ENCODE measurements at places on chromosomes 11 and 22.

GRCh38 chr22:49609207-49609876, 218.3 kb downstream of the BRD1 start:
- H3K27ac ChIP-seq = no peak overlapping the region
- H3K4me1 ChIP-seq = no peaks in the 10 kb centered on the region
- no peak for DNase-seq
- no peaks in the 10 kb centered on the region for H3K27me3 ChIP-seq
- H3K4me3 ChIP-seq = no peak overlapping the region
- H3K36me3 ChIP-seq = peaks cover 7% of the 10 kb centered on the region

DNA sequence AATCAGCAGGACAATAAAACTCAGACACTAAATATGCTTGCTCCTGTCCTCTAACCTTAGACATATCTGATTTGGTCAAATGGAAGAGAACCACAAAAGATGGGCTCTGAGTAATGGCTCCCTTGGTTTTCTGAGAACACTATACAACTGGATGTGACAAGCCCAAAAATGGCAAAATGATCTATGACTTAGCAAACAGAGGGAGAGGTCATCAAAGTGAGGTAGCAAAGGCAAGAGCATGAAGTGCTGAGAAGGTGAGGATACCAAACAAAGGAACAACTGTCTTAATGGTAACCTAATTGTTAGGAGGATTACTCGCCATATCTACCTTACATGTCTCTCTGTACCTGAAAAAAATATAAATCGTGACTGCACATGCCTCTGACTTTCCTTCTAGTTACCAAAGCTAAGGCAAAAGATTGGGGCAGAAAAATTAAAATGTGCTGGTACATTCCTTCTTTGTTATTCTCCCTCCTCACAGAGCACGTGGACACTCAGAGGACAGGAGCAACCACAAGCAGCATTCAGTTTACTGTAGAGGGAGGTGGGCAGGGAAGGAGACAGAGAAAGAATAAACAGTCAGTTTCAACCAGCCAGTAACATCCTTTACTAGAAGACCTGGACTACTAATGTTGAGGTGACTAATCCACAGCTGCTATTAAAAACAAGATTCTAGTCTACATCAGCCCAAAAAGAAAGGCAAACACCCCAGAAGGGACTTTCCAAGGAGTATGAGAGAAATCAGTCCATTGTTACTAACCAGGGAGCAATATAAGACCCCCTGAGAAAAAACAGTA, 88.8 kb downstream of the AMBRA1 start:
- peaks cover 1% of the 10 kb centered on the region for H3K4me1 ChIP-seq
- peak overlapping the region; percentile 63 for H3K27ac ChIP-seq
- H3K36me3 ChIP-seq = peaks cover 27% of the 10 kb centered on the region
- no peaks in the 10 kb centered on the region for H3K27me3 ChIP-seq

GRCh38 chr11:86390487-86390886, 15.8 kb downstream of the CCDC81 start:
- no peak overlapping the region for H3K27ac ChIP-seq
- H3K4me1 ChIP-seq = no peaks in the 10 kb centered on the region
- H3K4me3 ChIP-seq = no peak overlapping the region
- H3K36me3 ChIP-seq = no peaks in the 10 kb centered on the region
- no peaks in the 10 kb centered on the region for H3K27me3 ChIP-seq
- DNase-seq = no peak

DNA sequence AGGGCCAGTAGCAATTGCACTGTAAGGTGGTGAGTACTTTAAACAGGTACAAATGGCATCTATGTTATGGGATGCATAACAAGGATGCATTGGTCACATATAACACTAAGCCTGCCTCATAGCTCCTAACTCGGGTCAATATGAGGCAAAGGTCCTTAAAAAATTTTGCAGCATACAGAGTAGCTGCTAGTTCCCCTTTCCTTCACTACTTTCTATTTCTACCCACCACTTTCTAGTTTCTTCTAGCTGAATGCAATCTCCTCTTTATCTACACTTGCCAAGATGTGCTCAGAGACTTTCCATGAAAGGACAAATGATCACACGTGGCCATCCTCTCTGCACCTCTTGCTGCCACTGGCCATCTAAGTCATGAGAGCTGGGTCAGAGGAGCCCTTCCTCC, 9.8 kb downstream of the OR51F2 start:
- H3K4me1 ChIP-seq = no peaks in the 10 kb centered on the region
- H3K27ac ChIP-seq = no peak overlapping the region
- H3K4me3 ChIP-seq = no peak overlapping the region

DNA sequence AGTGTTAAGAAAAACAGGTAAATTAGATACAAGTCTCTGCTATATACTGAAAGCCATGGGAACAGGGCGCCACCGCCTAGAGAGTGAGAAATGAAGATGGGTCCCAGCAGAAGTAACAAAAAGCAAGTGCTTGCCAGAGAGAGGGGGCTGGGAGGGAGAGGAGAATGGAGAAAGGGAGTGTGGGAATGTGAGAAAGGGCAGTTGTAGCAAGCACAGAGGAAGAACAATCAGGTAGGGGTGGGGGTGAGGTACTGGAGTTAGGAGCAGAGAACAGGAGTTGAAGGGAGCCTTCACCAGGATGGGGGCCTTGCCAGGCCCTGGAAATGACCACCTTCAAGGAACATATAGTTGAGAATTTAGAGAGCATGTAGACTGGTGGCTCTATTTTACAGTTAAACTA, 66.8 kb downstream of the TCF20 start:
- peaks cover 9% of the 10 kb centered on the region for H3K36me3 ChIP-seq
- H3K4me1 ChIP-seq = peaks cover 70% of the 10 kb centered on the region
- no peaks in the 10 kb centered on the region for H3K27me3 ChIP-seq
- H3K27ac ChIP-seq = peak overlapping the region; percentile 93
- peak overlapping the region; percentile 87 for H3K4me3 ChIP-seq

DNA sequence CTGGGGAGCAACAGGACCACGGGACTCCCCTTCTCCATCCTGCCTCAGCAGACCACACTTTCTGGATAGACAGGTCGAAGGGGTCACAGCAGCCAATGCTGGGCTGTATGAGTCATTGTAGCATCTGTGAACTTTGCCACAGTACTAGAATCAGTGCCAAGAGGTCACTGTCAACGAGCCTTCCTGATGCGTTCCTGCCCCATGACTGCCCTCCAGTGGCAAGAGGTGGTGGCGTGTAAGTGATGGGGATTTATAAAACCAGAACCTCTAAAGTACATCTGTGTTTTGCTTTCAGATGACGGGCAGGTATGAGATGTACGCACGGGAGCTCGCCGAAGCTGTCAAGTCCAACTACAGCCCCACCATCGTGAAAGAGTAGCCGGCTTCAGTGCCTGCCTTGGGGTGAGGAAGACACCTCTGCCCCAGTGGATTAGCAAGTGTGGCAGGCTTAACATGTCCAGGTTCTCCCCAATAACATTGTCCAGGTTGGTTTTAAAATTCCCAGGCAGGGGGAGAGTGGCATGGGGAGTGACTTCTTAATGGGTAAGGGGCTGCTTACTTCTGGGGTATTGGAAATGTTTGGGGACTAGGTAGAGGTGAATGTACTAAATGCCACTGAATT, 29.4 kb downstream of the GUCD1 start:
- peaks cover 6% of the 10 kb centered on the region for H3K4me1 ChIP-seq
- no peak overlapping the region for H3K27ac ChIP-seq
- peak; percentile 73 for DNase-seq
- H3K4me3 ChIP-seq = no peak overlapping the region
- no peaks in the 10 kb centered on the region for H3K27me3 ChIP-seq

DNA sequence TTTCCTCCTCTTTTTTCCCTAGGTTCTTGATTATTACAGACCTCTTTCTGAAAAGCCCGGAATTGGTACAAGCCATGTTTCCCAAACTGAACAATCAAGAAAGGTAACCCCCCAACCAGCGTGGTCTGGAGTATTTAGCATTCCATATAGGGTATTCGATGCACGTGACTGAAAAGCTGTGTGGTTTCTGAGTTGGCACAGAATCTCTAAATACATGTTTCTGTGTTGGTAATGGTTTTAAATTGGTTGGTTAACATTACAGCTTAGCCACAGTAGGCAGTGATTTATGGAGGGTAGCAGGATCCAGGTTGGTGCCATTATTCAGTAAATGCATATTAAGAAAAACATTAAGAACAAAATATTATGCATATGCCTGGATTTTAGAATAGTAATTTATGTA, 46.8 kb downstream of the ATXN10 start:
- peaks cover 18% of the 10 kb centered on the region for H3K36me3 ChIP-seq
- H3K27ac ChIP-seq = no peak overlapping the region
- DNase-seq = no peak

- no peak overlapping the region for H3K4me3 ChIP-seq
- H3K4me1 ChIP-seq = peaks cover 5% of the 10 kb centered on the region
- H3K27me3 ChIP-seq = peaks cover 5% of the 10 kb centered on the region
- no peak for DNase-seq
- H3K27ac ChIP-seq = peak overlapping the region; percentile 17
- H3K36me3 ChIP-seq = peaks cover 3% of the 10 kb centered on the region
Observed at GRCh38 chr11:61728940-61729219, 23.6 kb upstream of the MYRF start.

- no peak for DNase-seq
- H3K27ac ChIP-seq = no peak overlapping the region
- H3K4me3 ChIP-seq = no peak overlapping the region
- H3K4me1 ChIP-seq = no peaks in the 10 kb centered on the region
- no peaks in the 10 kb centered on the region for H3K36me3 ChIP-seq
Observed at GRCh38 chr11:120180551-120181232, 30.1 kb upstream of the OAF start.

DNA sequence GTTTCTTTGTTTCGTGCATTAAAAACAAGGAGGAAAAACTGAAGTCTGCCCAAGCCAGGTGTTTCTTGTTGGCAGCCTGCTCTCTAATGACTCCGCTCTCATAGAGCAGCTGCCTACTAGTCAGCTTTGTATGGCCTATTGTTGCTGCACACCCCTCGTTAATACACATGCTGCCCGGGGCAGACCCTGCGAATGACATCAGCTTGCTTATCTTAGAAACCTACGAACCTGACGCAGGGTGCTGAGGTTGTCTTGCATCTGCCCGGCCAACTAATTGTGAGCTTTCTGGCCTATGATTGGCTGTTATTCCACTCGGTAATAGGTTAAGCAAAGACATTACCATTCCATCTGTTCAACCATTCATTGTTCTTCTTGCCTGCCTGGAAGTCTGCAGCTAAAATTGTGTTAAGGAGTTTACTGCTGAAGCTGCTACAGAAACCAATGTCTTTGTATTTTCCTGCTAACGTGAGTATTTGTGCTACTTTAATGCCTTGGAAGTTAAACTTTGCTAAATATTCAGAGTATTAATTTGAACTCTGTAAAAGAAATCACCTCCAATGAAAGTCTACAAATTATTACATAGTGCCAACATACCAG, 37.5 kb downstream of the ZC3H12C start:
- H3K4me1 ChIP-seq = no peaks in the 10 kb centered on the region
- H3K36me3 ChIP-seq = no peaks in the 10 kb centered on the region
- H3K27ac ChIP-seq = no peak overlapping the region

DNA sequence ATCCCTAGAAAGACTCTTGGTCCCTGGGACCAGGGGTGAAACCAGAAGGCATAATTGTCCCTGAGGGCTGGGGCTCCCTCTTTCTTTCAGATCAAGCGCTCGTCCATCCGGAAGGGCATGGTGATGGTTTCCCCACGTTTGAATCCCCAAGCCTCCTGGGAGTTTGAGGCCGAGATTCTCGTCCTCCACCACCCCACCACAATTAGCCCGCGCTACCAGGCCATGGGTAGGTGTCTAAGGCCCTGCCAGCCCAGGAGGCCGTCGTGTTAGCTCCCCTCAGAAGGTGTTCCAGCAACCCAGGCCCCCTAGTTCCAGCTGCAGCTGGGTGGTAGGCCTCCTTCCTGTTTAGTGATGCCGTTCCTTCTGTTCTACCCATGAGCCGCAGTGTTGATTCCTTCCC, 21.4 kb downstream of the GTPBP1 start:
- H3K27ac ChIP-seq = peak overlapping the region; percentile 95
- DNase-seq = no peak
- peaks cover 100% of the 10 kb centered on the region for H3K36me3 ChIP-seq
- H3K4me1 ChIP-seq = peaks cover 10% of the 10 kb centered on the region
- no peak overlapping the region for H3K4me3 ChIP-seq

DNA sequence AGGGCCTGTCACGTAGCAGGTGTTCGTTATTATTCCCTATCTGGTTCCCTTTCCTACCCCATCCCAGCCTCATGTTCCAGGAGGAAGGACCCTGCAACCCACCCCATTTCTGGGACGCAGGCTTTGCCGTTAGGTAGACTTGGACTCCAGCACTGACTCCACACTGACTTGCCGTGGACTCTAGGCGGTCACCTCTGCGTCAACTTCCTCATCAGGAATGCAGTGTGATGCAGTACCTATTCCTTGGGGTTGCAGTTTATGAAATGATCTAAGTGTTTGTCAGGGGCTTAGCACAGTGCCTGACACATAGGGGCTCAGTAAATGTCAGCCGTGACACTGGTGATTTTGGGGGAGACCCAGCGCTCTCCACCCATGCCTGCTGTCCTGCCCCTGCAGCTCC, 16.8 kb downstream of the DGKZ start:
- H3K27ac ChIP-seq = peak overlapping the region; percentile 85
- H3K4me3 ChIP-seq = no peak overlapping the region
- no peak for DNase-seq
- H3K27me3 ChIP-seq = no peaks in the 10 kb centered on the region
- H3K36me3 ChIP-seq = peaks cover 43% of the 10 kb centered on the region

- DNase-seq = no peak
- H3K27ac ChIP-seq = no peak overlapping the region
- H3K4me1 ChIP-seq = no peaks in the 10 kb centered on the region
Observed at GRCh38 chr22:20785415-20785814, 11.5 kb downstream of the SERPIND1 start.

DNA sequence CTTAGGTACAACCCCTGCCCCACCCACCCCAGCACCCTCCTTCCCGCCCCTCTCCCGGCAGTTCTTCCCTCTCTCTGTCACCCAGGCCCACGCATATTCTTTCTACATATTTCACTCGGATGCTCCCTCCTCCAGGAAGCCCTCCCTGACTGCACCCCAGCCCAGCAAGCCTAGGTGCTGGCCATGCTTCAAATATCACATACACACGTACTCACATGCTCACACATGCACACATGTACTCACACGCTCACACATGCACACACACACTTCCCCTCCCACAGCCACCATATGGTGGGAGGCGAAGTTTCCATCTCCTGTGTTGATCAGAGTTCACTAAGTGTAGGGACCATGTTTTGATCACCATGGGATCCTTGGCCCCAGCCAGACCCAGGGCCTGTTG, 90.4 kb downstream of the WNT7B start:
- peaks cover 2% of the 10 kb centered on the region for H3K4me1 ChIP-seq
- no peaks in the 10 kb centered on the region for H3K36me3 ChIP-seq
- H3K4me3 ChIP-seq = no peak overlapping the region
- H3K27ac ChIP-seq = no peak overlapping the region
- DNase-seq = no peak

GRCh38 chr11:118519549-118519948, 7.7 kb upstream of the TTC36 start:
- no peak overlapping the region for H3K4me3 ChIP-seq
- H3K36me3 ChIP-seq = peaks cover 70% of the 10 kb centered on the region
- H3K27me3 ChIP-seq = no peaks in the 10 kb centered on the region
- no peak for DNase-seq

DNA sequence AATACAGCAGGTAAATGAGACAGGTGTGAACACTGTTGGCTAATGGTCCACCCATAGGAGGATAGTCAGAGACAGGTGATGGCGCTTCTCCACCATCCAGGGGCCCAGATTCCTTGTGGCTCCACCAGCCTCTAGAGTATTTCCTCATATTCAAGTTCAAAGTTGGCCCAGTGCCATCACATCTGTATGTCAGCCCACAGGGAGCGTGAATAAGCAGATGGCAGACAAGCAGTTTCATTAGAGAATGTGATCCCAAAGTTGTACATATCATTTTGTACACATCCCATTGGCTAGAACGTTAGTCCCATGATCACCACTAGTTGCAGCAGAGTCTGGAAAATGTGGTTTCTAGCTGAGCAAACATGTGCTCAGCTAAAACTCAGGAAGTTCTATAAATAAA, 11.0 kb upstream of the CWF19L2 start:
- no peaks in the 10 kb centered on the region for H3K36me3 ChIP-seq
- H3K4me3 ChIP-seq = no peak overlapping the region
- peaks cover 77% of the 10 kb centered on the region for H3K27me3 ChIP-seq
- H3K4me1 ChIP-seq = no peaks in the 10 kb centered on the region
- H3K27ac ChIP-seq = no peak overlapping the region
- no peak for DNase-seq
